Activated CD8-positive, alpha-beta memory T cell treated with anti-CD3 and anti-CD28 coated beads for 1 hour (primary cell): ENCODE measurements at places on chromosomes 4 and X.

DNA sequence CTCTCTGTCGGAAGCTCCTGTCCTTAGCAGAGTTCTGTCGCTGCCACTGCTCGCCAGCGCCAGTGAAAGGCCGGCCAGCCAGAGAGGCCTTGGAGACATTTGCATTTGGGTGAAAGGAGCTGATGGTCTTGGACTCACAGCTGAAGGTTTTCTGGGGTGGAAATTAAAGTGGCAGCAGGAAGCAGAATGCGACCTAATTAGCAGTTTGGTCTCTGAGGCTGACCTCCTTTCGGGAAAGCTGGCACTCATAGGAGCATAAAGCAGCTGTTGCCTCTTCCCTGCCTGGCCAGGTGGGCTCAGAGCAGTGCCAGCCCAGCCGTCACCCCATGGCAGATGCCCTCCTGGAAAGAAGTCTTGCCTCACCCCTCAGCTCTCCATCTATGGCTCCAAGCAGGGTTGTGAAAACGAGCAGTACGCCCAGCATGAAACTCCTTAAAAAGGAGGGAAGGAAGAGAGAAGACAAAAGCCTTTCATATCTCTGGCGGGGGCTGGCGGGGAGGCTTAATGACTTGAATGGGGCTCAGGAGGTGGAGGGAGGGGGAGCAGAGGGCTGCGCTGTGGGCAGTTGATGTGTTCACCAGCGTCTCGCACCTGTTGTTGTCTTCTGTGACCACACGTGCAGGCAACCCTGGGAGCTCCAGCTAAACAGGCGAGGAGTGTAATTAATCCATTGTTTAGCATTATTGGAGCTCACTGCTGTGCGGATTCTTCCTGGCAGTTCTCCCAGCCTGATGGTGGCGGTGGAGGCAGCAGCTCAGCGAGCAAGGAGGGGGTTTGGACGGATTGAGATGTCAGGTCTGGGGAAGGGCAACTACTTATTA lies 264.0 kb downstream of the MID1IP1 start:
- DNase-seq = no peak

DNA sequence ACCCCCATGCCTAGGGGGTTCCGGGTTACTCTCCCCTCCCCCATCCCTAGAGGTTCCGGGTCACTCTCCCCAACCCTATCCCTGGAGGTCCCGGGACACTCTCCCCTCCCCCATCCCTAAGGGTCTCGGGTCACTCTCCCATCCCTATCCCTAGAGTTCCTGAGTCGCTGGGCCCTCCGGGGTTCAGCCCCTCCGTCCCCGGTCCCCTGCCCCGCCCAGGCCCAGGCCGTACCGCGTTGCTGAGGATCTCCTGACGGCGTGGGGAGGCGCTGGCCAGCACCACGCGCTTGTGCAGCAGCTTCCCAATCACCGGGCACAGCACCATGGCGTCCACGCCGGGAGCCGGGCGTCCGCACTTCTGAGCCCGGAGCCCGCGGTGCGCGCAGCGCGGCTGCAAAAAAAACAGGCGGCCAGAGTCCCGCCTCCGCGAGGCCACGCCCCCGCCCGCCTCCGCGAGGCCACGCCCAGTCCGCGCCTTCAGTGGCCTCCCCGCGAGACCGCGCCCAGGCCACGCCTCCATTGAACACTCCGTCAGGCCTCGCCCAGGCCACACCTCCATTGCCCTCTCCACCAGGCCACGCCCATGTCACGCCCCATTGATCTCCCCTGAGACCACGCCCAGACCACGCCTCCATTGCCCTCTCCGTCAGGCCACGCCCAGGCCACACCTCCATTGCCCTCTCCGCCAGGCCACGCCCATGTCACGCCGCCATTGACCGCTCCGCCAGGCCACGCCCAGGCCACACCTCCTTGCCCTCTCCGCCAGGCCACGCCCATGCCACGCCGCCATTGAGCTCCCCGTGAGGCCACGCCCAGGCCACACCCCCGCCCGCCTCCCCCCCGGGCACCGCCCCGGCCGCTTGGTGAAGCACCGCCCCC lies at the start of gene ASMTL:
ASMTL (minus strand) TSS at position 394 of the 879 bp plus-strand sequence; CDS start at position 325, 69 bp downstream.
- DNase-seq = peak; percentile 100

- peak; percentile 98 for DNase-seq
Observed at GRCh38 chr4:7068279-7068842, 497 bp upstream of the GRPEL1 start.

DNA sequence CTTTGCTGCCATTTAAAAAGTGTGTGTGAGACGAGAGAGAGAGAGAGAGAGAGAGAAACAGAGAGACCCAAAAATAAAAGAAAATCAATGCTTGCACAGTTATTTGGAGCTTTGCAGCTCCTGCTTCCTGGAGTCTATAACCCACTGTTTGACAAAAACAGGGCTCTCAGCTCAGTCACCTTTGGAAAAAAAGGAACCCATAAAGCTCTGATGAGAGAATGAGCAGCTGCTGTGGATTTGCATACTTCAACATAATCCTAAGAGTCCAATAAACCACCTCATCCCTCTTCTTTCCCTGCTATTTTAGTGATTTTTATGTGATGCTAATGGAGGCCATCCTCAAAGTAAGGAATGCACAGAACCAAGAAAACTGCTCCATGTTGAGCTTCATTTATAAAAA lies 50.3 kb downstream of the USP26 start:
- no peak for DNase-seq

DNA sequence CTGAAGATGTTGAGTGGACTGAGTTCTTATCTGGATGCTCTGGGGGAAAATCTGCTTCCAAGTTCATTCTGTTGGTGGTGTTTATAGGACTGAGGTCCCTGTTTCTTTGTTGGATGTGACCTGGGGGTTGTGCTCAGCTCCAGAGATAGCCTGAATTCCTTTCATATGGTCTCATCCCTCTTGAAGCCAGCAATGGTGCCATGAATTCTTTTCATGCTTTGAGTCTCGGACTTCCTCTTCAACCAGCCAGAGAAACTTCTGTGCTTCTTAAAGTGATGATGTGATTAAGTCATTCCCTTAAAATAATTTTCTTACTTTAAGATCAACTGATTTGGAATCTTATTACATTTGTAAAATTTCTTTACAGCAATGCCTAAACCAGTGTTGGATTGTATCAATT lies 233.8 kb upstream of the UGT8 start:
- no peak for DNase-seq

DNA sequence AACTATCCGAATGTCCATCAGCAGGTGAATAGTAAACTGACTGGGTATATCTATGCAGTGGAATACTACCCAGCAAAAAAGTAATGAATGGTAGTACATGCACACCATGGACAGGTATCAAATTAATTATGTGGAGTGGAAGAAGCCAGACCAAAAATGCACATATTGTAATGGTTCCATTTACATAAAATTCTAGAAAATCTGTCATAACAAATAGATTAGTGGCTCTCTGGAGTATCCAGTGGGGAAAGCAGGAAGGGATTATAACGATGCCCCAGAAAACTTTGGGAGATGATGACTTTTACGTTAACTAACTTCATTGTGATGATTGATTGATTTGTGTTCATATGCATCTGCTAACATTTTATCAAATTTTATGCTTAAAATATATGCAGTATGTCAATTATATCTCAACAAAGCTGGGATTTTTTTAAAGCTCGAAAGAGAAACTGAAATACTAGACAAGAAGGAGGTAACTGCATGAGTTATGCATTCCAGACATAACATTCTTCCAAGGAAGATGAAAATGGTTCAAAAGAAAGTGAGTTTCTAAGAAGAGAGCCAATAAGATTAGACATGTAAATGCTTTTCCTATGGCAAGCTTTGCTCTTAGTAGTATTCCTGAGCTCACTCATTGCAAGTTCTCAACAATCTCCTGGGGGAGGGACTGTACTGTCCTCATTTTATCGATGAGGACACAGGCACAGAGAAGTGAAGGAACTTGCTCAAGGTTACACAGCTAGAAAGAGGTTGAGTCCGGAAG lies 58.6 kb upstream of the MSX1 start:
- no peak for DNase-seq

DNA sequence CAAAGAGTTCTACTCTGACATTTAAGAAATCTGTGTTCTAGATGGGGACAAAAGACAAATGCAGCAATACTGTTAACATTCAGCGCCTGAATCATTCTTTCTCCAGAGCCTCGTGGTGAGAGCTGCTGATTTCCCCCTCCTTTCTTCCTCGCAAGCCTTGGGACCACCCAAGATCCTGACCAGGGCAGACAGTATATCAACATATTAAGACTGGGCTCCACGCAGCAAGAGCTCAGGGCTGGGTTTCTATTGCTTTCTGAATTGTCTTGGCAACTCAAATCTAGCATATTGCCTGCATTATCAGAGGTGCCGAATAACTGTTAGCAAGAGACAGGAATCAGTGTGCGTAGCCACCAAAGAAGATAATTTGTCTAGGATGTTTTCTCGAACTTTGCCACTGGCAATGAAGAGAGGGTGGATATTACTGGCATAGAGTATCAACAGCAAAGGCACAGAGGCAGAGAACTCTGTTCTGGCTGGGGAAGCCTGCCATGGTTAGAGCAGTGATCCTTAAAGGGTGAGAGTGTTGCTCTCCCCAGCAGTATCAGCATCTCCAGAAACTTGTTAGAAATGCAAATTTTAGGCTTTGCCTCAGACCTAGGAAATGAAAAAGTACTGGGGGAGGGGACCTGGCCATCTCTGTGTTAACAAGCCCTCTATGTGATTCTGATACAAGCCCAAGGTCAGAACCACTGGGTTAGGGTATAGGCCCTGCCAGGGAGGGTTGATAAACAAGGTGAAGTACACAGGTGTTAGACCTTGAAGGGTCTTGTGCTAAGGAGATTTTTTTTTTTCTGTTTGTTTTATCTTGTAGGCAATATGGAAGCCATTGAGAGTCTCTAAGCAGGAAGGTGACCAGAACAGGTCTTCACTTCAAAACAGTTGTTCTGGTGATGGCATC lies 46.2 kb upstream of the MID1IP1 start:
- no peak for DNase-seq

DNA sequence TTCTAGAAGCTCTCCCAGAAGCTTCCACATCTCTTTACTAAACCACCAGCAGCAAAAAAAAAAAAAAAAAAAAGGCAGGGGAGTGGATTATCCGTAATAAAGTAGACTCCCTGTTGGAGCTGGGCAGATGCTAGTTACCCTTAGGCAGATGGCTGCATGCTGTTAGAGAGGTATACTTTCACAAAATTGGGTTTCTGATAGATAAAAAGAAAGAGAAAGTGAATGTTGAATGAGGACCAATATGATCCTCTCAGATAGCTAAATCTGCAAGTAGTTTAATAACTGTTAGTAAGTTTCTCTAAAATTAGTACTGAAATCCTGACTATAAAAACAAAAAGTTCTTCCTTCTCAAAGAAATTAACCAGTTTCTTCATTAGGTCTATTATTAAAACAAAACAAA lies 195.4 kb downstream of the ANAPC10 start:
- DNase-seq = no peak

DNA sequence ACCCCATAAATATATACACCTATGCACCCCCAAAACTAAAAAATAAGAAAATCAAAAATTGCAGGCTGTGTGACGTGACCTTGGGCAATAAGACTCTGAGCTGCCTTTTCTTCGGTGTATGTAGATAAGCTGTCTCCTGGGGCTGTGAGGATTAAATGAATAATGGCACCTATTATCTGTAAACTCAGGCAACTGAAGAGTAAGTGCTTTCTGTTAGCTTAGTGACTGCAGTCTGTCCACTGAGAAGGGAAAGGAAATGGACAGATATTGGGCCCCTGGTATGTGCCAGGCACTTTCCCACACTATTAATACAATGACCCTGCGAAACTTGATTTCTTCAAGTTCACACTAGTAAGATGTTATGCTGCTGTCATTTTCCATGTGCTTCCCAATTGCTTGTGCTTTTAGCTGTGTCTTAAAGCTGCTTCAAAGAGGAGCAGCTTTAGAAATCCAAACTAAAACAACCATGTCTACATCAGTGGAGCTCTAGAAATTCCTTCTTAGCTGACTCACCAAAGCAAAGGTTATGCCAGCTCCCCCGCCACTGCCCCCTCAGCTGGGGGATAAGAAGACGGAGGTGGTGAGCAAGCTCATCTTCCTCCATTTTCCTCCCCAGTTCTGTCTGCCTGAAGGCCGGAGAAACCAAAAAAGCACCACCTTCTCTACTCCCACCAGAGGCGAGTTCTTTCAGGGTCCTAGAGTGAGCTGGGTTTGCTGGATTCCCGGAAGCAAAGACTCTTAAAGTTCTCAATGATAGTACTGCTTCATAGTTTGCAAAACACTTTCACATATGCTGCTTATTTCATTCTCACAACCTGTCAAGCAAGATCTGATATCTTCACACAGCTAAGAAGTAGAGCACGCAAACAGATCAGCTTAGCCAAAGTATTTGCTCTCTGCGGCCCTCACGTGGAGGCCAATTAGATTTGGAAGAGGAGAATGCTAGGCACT lies 8.8 kb upstream of the DGAT2L6 start:
- no peak for DNase-seq

DNA sequence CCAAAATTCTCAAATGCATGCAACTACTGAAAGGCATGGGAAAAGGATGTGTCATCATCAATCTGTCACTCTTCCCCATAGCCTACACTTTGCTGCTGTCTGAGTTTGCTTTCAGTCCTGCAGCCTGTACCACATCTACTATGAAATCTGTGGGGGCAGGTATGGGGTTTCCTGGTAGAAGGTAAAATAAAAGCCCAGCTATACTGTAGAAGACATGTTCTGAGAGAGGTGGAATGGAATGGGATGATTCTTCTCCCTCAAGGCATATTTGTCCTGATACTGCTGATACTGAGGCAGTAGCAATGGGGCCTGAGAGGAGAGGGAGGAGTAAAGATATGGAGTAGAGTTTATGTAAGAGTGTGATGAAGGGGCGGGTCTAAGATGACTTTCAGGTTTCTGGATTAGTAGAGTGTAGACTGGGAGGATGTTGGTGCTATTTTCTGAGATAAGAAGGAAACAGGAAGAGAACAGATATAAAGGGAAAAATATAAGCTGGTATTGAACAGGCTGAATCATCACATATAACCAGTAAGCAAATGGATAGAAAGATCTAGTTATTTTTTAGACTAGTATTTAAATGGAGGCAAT lies 38.7 kb upstream of the GYPA start:
- no peak for DNase-seq

DNA sequence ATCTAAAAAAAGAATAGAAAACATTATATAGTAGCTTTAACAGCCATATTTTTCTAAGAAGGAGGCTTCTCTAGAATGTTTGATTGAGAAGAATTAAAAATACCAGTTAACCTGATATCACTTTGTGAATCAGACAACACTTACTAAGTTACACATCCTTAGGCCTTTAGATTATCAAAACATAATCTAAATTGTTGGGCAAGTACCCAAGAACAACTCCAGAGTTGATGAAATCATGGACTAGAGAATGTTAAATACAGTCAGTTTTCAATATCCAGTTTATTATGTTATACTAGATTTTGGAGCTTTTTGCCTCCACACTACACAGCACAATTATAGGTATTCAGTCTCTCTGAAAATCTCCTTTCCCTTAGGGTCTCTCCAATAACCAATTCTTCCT lies 39.6 kb downstream of the ARL13A start:
- DNase-seq = no peak

DNA sequence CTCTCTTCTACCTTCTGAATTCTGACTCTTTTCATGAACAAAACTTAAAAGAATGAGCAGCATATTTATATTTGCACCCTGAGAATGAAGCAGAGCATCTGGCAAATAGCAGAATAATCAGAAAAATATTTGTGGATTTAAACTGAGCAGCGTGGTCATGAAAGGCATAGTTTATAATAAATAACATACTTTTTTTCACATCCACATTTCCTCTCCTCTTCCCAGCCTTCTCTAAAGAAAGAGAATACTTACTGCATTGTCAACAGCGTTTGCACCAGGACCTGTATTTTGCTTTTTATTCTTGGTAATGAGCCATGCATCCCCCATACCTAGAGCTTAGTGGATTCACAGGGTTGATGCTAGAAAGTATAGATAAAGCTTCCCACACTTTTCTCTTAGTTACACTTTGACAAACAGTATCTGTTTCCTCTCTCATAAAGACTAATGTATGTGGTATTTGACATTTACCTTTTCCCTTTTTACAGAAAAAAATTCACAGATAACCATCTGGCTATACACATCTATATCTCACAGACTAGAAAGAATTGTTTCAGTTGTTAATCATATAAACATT lies 131.5 kb downstream of the PRSS12 start:
- no peak for DNase-seq
